PC-3 (cell line): ENCODE measurements at places on chromosomes 1 and 21. TPM values are rescaled to one million over a fixed set of nuclear protein-coding genes. Genes with fewer than 3 reads are reported as not detected.
A peak's percentile ranks its signal among the peaks of the same experiment; 100 is the strongest.

GRCh38 chr1:167273027-167273800 lies 52.5 kb downstream of the POU2F1 start:
- DNase-seq: no peak

Gene CRYAA
- total RNA-seq: not detected in 2 replicates

DNA sequence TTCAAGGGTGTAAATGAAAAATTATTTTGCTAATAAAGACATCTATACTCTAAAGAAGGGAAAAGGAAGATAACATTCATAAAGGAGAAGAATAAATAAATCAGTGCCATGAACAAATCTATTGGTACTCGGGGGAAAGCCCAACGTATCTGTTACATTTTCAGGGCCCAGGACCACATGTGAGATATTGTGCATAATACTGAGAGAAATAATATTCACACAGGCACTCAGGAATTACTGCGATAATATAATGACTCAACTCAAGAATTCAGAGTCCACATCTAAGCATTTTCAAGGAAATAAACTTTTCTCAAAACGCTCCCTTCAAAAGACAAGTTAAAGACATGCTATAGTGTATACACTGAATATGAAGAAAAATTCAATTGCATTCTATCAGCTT lies 108.8 kb downstream of the SMYD2 start:
- no peak for DNase-seq

DNA sequence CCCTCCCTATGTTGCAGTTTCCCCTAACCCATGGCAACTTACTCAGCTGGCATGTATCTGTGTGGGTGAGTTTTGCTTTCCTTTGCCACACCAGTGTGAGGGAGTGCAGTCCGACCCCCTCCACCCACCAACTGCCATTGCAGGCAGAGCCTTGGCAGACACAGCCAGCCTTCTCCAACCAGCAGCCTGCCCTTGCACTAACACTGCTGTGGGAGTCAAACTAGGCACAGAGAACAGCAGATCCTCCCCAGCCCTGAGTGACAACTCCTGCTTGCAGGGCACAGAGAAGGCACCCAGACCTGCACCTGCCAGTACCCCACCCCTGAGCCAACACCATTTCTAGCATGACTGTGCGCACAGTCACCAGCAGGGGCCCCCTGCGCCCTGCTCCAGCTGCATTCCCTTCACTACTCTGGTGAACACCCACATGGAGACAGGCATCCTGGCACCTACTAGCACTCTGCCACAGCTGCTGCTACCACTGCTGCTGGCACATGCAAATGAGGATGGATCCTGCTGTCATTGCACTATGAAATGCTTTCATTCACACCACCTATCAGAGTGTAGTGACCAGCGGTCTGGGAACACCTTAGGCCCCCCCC lies 98.4 kb downstream of the MAGI3 start:
- peak; percentile 19 for DNase-seq

GRCh38 chr1:172641492-172641891 lies 17.4 kb upstream of the FASLG start:
- no peak for DNase-seq

DNA sequence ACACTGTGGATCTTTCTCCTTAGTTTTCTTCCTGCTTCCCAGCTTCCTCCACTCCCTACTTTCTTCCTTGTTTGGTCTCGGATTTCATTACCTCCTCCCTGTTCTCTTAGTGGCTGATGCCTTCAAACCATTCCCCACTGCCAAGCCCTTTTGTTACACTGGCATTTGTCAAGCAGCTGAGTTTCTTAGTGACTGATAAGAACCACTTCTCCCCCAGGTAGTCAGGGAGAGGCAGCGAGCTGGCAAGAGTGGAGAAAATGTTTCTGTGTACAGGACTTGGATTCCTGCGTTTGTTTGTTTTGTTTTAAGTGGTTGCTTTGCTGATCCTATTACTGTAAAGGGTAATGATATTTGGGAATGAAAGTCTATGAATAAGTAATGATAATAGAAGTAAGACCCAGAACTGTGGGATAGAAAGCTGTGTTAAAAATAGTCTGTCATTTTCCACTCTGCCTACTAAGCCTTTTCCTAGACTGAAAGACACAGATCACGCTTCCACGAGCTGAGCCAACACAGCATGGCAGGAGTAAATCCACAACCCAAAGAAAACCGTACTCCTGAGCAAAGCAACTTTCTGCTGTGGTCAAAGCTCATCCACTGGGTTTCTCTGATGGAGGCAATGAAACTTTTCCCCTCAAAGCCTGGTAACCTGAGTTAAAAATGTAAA lies 10.1 kb upstream of the SERTAD4 start:
- DNase-seq: peak; percentile 74

GRCh38 chr1:220330265-220330664 lies 58.0 kb upstream of the RAB3GAP2 start:
- no peak for DNase-seq

GRCh38 chr1:92876351-92876750 lies 44.5 kb downstream of the RPL5 start:
- no peak for DNase-seq

GRCh38 chr1:179195376-179195775 lies 34.1 kb downstream of the ABL2 start:
- DNase-seq: no peak

GRCh38 chr1:50975436-50975835 lies 5.4 kb downstream of the CDKN2C start:
- DNase-seq: peak; percentile 32

GRCh38 chr1:216904471-216904870 lies 181.2 kb upstream of the ESRRG start:
- DNase-seq: no peak

DNA sequence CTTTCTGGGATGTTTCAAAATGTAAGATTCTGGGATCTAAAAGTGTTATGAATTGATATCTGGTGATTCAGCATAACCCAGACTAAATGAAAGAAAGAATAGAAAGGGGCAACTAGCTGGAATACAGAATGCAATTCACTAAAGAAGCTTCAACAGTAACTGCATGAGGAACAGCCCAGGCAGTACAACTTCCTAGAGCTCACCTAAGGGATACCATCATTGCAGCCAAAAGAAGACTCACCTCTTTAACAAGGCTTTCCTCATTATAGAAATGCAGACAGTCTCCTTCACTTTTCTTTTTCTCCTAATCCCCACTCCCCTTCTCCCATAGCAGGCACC lies 6.3 kb downstream of the RGS5 start:
- DNase-seq: no peak

GRCh38 chr1:18237371-18237770 lies 129.8 kb downstream of the IGSF21 start:
- no peak for DNase-seq

- DNase-seq: peak; percentile 99
Measured at GRCh38 chr1:221439747-221440501, 302.0 kb downstream of the DUSP10 start.

Gene AMY1C
- not detected in 2 replicates for total RNA-seq

DNA sequence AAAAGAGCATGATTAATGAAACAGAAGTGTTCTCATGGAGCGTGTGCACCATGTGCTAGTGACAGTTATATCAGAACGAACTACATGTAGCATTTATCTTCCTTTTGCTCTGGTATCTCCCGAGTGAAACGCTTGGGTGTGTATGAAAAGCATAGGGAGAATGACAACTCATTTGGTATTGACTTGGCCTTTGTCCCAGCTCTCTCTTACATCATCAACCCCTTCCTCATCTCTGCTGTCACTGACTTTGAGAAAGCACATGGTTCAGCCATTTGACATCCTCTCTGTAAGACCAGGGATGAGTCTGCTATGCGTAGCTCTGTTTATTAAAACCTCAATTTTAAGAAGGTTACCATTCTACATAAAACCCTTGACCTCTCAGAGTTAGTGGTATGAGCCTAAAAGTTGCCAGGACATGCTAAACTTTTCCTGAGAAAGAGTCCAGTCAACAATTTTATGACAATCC lies 201.0 kb downstream of the NRIP1 start:
- peak; percentile 31 for DNase-seq

DNA sequence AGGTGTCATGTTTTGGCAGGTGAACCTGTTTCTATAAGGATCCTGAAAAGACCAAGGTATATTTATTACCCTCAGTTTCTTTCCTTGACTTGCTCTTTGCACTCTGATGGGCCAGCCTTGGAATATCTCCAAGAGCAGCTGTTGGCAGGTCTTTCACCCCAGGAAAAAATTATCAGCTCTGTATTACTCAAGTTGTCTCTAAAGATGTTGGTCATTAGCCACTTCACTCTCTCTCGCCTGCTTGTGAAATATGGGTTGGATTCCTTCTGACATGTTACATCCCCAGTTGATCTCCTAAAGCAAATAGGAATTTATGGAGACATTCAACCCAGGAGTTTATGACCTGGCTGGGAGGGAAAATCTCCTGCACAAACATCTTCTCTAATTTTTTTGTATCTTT lies 85.9 kb downstream of the KCNJ15 start:
- no peak for DNase-seq

DNA sequence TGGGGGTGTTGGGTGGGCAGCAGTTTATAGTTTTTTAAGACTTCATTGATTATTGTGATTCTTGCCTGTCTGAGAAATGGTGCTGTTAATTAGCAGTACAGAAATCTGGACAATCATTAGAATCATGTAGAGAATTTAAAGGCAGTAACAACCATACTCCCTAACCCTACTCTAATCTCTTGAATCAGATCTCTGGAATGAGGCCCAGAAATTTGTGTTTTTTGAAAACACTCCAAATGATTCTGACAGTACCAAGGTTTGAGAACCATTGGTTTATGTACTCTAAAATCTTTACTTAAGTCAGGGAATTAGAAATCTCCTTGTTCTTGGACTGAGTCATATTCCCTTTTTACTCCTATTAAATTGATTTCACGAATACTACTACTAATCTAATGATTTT lies 24.0 kb downstream of the FNBP1L start:
- peak; percentile 93 for DNase-seq

- DNase-seq: no peak
Measured at GRCh38 chr1:118483245-118484006, 298.4 kb upstream of the SPAG17 start.

DNA sequence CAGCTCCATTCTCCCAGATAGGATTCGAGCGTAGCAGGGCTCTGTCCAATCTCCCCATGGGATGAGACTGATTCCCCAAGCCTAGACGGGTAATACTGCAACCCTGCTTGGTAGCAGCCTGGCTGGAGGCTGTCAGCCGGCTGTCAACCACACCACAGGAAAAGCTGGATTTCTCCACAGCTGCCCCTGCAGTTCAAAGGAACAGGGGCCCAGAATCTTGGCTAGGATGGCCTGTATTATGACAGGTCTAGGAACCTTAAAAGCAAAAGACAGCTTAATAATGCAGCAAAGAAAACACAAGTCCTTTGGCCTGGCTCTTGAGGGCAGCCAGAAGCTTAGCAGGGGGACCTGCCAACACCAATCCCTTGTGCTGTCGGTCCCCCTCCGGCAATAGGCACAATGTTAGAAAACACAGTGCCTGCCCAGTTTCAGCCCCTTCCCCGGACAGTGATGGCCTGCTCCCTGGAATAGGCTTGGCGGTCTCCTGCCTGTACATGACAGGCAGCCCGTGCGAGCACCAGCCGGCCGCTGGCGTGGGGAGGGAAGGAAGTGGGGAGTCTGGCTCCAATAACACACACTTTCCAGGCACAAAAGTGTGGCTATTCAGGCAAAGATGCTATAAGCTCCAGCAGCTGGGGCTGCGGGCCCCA lies 90.5 kb downstream of the TRABD2B start:
- DNase-seq: no peak

- DNase-seq: no peak
Measured at GRCh38 chr1:180842052-180842451, 70.6 kb upstream of the KIAA1614 start.

Gene SPRR2G
- total RNA-seq: not detected in 2 replicates

- no peak for DNase-seq
Measured at GRCh38 chr21:45042664-45043161, 31.7 kb upstream of the ADARB1 start.

- peak; percentile 54 for DNase-seq
Measured at GRCh38 chr1:109895720-109896504, 14.7 kb upstream of the CSF1 start.

GRCh38 chr1:68120136-68120791 lies 69.8 kb upstream of the DIRAS3 start:
- DNase-seq: peak; percentile 89

GRCh38 chr21:46091118-46091517 lies 6.8 kb upstream of the COL6A2 start:
- DNase-seq: no peak
